ENCODE measurements at places on chromosomes 1 and 21. TPM values are rescaled to one million over a fixed set of nuclear protein-coding genes. Genes with fewer than 3 reads are reported as not detected.

Gene ALPL
- total RNA-seq = not detected

Gene RORC
- total RNA-seq = not detected

Gene CELA2A
- total RNA-seq = not detected

Gene TMPRSS15
- total RNA-seq = 0.13 TPM

Gene C8A
- total RNA-seq = not detected

Gene METTL18
- total RNA-seq = 8.1 TPM

Gene PPP1R8
- total RNA-seq = 57.3 TPM

Gene ANGPTL3
- total RNA-seq = not detected

Gene SLC9C2
- total RNA-seq = not detected

Gene PRAMEF14
- total RNA-seq = not detected

Gene LYSMD1
- 3.4 TPM for total RNA-seq

Gene CYP4A11
- not detected for total RNA-seq
